ENCODE measurements at places on chromosomes 2 and 18.

- DNase-seq, result no peak
Measured at GRCh38 chr2:13821255-13821880, 811.1 kb upstream of the LRATD1 start.

- no peak for DNase-seq
Measured at GRCh38 chr2:25473758-25474340, 132.1 kb upstream of the DNMT3A start.

DNA sequence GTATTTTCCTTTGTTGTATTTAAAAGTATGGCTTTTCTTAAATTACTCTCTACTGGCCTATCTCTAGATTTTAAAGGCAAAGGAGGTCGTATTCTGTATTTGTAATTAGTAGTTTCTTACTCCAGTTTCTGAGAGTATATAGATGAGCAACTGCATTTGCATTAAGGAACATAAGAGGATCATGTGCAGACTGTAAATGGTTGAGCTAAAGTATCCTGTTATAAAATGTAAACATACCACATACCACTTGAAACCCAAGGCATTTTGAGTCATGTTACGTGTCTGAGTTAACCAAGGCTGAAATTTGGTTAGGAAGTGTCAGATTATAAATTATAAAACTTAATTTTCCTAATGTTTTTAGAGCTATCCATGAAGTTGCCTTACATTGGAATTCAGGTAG lies 76.3 kb downstream of the GPD2 start:
- DNase-seq, result no peak

GRCh38 chr2:69932596-69932922 lies 17.6 kb downstream of the MXD1 start:
- no peak for DNase-seq

GRCh38 chr2:148161909-148162435 lies 141.1 kb downstream of the MBD5 start:
- DNase-seq, result no peak

- no peak for DNase-seq
Measured at GRCh38 chr2:124480958-124481357, 455.9 kb downstream of the CNTNAP5 start.

DNA sequence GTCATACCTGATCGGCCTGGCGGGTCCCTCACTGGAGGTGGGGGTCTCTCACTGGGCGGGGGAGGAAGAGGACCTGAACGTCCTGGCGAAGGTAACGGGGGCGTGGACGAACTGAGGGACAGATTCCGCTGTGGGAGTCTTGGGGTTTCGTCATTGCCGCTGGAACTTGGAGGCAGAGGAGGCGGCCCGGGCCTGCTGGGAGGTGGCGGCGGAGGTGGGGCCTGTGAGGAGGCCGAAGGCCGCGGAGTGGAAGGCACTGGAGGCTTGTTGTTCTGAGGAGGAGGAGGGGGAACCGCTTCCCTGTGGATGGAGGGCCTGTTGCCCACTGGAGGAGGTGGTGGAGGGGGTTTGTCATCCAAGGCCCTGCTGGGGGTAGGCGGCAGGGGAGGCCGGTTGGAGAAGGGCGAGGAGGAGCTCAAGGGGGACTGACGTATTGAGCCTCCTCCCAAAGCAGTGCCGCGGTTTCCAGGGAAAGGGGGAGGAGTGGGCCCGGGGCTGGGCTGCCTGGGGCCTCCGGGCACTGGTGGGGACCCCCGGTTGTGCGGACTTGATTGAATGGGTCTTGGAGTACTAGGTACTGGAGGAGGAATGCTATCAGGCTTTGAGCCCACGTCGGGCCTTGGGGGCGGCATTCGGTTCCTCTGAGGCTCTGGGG lies 25.8 kb downstream of the WIPF1 start:
- no peak for DNase-seq

GRCh38 chr2:84629550-84629949 lies 113.3 kb downstream of the DNAH6 start:
- no peak for DNase-seq

DNA sequence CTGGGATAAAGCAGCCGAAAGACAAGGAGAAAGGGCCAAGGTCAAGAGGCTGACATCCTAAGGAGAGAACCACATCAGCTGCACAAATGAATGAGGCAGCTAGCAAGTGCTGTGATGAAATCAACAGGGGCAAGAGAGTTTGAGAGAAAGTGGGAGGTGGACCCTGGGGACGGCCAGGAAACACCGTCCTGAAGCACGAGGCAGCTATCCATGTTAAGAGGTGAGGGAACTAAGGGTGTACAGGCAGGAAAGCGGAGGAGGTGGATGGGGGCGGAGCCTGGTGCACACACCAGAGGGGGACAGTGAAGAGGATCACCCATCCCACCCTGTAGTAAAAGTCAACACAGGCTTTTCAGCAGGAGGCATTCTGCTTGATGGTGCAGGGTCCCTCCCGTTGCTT lies 52.4 kb downstream of the HDLBP start:
- no peak for DNase-seq

- DNase-seq, result no peak
Measured at GRCh38 chr2:219691571-219691970, 64.1 kb downstream of the SLC4A3 start.

DNA sequence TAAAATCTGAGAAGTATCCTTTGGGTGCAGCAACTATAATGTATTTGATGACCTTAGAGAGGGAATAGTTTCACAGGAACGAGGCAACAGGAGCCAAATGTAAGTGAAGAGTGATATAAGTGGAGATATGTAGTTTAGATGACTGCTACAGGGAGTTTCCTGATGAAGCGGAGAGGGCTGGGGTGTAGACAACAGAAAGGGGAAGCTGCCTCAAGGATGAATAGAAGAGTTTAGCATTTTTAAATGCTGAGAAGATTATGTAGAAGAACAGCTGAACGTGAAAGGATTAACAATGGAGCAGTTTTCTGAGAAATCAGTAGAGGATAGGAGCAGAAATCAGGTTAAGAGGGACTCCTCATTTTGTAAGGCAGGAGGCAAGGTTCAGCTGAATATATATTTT lies 133.3 kb downstream of the LCLAT1 start:
- no peak for DNase-seq

DNA sequence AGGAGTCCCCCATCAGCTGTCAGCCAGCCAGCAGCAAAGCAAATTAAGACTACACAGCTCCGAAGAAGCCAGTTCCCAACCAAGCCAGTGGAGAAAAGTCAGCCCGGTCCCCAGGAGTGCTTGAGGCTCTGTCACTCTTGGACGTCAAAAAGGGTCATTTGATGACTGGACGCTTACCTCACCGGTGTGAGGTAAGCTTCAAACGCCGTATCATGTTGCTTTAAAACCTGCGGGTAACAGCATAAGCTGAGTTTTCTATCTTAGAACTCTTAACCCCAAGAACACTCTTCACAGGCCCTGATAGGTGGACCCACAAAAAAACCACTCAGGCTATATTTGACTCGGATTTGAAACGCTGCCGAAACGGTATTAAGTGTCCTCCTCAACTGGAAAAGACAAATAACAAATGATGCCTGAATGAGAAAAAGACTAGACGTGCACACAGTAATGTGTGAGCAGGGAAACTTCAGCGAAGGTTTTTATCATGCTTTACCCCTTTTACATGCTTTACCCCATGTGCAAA lies 682 bp upstream of the LNPK start:
- no peak for DNase-seq

DNA sequence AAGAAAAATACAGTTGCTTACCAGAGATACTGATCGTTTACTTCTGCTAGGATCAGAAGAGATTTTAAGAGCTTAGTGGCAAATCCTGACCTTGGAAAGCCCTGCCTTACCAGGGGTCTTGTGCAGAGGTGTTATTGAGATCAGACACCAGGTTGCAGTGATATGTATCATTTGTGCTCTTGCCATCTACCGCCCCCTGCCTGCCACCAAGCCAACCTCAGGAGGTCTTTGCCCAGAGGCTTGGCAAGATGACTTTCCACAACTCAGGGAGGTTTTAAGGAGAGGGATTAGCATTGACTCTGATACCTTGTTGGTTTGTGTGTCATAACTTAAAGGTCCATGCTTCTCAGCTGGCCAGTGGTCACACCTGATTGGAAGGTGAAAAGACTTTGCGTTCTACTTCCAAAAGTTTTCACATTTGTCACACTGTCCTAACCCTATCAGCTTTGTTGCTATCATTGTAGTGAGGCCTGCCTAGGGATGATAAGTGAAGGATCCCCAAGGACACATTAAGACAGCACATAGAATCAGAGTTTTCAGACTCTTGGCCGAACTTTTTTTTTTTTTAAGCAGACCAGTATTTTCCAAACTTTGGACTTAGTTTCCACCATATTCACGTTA lies 46.2 kb upstream of the MGAT5 start:
- DNase-seq, result no peak

DNA sequence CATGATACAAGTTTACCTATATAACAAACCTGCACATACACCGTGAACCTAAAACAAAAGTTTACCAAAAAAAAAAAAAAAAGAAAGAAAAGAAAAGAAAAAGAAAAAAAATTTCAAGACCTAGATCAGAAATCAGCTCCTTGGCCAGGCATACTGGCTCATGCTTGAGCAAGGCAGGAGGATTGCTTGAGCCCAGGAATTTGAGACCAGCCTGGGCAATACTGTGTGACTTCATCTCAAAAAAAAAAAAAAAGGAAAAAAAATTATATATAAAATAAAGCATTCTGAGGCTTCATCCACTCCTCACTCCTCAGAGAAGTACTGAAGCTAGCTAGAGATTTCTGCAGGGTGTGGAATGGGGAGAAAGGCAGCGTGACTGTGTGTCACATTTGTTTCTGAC lies 11.8 kb upstream of the PROC start:
- DNase-seq, result no peak

DNA sequence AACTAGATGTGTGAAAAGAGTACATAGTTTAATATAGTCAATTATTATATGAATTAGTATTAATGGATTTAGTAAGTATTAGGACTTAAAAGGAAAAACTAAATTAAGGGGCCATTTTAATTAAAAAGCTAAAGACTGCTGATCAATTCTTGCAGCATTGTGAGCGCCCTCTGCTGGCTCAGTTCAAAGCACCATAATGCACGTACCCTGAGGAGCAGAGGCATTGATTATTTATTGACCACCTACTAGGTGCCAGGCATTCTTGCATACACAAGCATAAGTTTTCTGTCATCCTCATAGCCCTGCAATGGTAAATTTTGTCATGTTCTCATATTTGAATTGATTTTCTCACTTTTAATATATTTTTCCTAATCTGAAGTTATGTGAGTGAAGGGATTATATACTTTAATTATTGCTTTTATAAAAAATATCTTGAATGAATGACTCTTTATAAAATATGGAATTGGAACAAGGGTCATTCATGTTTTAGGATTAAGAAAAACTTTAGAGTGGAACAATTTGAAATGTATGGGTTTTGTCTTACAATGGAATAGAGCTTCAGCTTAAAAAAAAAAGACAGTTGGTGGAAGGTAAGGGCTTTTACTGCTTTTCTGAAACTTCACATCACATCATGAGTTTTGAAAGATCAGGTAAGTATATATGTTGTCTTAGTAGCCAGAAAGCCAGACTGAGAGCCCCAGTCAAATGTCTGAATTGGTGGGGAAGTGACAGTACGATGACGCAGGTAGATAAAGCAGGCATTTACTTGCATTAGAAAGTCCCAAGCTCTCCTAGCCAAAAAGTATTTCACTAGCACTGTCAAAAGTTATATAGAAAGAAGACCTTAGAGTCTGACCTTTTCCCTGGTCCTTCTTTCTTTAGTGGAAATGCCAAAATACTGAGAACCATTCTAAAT lies 9.7 kb downstream of the ITGA4 start:
- peak; percentile 30 for DNase-seq

DNA sequence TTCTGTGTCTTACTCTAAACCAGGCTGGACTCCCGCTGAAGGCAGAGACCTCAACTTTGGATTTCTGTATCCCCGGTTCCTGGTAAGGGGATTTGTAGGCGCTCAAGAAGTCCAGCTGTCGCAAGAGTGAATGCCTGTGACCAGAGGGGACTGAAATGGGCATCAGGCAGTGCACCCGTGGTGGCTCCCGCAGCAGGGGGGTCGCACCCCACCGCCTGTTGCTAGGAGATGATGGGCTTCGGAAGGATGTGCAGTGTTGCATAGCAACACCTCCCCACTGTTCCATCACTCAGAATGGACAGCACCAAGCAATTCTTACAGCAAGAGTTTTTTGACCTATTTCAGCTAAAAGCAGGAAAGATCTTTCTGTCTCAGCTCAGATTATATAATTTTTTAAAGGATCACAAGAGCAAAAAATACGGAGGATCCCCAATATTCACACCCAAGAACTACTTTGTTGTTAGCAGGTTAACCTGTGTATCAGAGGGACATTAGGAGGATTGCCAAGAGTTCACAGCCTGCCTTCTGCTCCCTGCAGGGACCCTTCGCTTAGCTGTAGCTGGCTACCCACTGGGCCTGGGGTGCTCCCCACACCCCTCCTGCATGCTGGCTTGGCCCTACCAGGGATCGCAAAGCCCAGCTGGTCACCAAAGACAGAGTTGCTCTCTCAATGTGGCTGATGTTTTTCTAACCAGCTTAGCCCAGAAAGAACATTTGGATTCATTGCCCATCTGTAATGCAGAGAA lies 63.8 kb downstream of the SOWAHC start:
- no peak for DNase-seq

DNA sequence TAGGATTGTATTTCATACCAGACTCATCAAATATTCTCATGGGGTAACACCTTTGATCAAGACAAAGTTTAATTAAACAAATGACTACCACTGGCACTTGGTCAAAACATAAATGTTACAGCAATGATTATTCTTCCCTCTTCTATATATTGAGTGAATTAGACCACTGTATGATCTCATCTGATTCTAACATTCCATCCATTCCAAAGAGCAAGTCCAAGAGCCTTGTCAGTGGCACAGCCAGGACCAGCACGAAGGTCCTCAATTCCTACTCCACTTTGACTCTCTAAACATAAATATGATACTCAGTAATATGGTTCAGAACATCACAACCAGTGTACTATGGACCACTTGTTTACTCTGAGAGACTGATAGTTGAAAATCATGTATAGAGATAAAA lies 86.4 kb downstream of the AP1S3 start:
- no peak for DNase-seq

- DNase-seq, result no peak
Measured at GRCh38 chr18:58064406-58064998, 20.5 kb downstream of the NEDD4L start.

DNA sequence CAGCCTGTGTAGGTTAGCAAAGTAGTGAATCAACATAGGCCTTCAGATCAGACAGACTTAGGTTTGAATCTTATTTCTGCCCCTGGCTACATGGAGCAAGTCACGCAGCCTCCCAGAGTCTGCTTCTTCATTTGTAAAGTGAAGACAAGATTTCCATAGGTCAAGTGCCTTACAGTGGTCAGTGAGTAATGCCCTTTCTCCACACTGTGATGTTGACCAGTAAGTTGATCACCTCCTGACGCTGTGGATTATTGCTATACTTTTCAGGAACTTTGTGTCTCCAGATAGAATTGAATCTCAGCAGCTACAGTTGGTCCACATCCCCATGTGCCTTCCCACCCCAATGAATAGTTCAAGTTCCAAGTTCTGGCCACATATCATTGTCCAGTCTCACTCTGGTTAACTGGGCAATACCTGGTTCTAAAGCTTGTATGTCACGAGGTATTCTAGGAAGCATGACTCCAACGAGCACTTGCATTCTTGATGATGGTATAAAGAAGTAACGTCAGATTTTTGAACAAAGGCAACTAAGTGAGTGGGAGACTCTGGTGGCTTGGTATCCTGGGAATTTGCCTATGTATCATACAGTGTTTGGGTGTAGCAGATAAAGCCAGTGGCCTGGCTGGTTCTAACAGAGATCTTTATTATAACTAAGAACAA lies 2.1 kb upstream of the CLIP4 start:
- DNase-seq, result no peak

- DNase-seq, result no peak
Measured at GRCh38 chr2:10720947-10721395, 459 bp upstream of the ATP6V1C2 start.

Measured in stimulated activated CD8-positive, alpha-beta memory T cell treated with anti-CD3 and anti-CD28 coated beads, Interleukin-7, amount 100 ng/mL, for 48 hours (primary cell).